ENCODE measurements at places on chromosomes 7 and 10.

- DNase-seq, result no peak
Measured at GRCh38 chr7:19284596-19285300, 139.5 kb upstream of the FERD3L start.

- DNase-seq, result no peak
Measured at GRCh38 chr7:17466216-17466615, 167.8 kb downstream of the AHR start.

DNA sequence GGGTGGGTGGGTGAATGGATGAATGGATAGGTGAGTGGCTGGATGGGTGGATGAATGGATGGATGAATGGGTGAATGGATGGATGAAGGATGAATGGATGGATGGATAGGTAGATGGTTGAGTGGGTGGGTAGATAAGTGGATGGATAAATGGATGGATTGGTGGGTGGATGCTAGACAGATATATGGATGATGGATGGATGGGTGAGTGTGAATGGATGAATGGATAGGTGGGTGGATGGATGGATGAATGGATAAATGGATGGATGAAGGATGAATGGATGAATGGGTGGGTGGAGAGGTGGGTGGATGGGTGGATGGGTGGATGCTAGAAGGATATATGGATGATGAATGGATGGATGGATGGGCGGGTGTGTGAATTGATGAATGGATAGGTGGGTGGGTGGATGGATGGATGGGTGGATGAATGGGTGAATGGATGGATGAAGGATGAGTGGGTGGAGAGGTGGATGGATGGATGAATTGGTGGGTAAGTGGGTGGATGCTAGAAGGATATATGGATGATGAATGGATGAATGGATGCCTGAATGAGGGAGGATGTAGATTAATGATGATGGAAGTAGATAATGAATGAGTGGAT, 20.4 kb downstream of the ELFN1 start:
- DNase-seq, result no peak

- no peak for DNase-seq
Measured at GRCh38 chr10:71747551-71748523, 25.5 kb downstream of the VSIR start.

DNA sequence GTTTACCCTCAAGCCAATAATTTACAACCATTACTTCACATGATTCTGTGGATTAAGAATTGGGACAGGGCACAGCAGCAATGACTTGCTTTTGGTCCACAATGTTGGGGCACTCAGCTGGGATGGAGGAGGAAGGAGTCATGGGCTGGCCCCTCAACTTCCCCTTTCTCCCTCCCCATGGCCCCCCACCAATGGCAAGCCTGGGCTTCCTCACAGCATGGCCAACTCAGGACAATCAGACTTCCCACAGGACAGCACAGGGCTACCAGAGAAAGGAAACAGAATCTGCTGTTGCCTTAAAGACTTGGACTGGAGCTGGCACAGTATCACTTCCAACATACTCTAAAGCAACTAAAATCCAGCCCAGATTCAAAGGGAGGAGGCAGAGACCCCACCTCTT, 160.7 kb downstream of the PTPN20 start:
- no peak for DNase-seq

GRCh38 chr7:113799896-113800295, 118.9 kb downstream of the PPP1R3A start:
- DNase-seq, result no peak

GRCh38 chr7:38262545-38262944, 10.9 kb downstream of the TARP start:
- DNase-seq, result no peak

GRCh38 chr10:46037107-46037825, 6.8 kb upstream of the NCOA4 start:
- no peak for DNase-seq

GRCh38 chr10:111151595-111152307, 74.9 kb downstream of the ADRA2A start:
- no peak for DNase-seq

- DNase-seq, result no peak
Measured at GRCh38 chr10:17655567-17656146, 11.7 kb downstream of the STAM start.

- no peak for DNase-seq
Measured at GRCh38 chr10:46070749-46071148, 24.7 kb upstream of the MSMB start.

GRCh38 chr7:143910473-143911248, 8.7 kb upstream of the TCAF1 start:
- DNase-seq, result no peak

- DNase-seq, result no peak
Measured at GRCh38 chr7:116417593-116418345, 81.8 kb upstream of the CAV2 start.

DNA sequence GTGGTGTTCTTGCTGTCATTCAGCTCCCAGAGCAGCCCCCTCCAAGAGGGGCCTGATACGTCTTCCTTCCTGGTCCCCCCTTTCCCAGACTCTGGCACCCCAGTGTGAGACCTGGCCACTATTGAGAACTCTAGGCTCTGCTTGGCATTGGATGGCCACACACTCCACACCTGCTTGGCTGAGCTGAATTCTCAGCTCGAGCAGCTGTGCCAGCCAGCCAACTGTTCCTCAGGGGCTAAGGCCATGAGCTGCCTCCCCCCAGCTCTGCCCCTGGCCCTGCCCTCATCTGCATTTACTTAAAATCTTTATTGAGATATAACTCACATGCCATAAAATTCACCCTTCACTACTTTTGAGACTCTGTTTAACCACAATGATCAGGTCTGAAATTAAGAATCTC, 6.7 kb downstream of the TLL2 start:
- no peak for DNase-seq

DNA sequence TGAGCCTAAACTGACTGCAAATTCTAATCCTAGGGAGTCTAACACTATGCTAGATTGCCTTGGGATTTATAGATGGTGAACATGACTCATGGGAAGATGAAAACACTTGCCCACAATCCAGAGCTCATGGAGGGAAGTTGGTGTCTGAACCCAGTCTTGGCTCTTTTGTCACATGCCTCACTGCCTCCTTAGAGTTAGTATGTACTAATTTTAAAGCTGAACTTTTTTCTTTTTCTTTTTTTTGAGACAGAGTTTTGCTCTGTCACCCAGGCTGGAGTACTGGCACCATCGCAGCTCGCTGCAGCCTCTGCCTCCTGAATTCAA, 14.4 kb downstream of the MRPL32 start:
- no peak for DNase-seq

DNA sequence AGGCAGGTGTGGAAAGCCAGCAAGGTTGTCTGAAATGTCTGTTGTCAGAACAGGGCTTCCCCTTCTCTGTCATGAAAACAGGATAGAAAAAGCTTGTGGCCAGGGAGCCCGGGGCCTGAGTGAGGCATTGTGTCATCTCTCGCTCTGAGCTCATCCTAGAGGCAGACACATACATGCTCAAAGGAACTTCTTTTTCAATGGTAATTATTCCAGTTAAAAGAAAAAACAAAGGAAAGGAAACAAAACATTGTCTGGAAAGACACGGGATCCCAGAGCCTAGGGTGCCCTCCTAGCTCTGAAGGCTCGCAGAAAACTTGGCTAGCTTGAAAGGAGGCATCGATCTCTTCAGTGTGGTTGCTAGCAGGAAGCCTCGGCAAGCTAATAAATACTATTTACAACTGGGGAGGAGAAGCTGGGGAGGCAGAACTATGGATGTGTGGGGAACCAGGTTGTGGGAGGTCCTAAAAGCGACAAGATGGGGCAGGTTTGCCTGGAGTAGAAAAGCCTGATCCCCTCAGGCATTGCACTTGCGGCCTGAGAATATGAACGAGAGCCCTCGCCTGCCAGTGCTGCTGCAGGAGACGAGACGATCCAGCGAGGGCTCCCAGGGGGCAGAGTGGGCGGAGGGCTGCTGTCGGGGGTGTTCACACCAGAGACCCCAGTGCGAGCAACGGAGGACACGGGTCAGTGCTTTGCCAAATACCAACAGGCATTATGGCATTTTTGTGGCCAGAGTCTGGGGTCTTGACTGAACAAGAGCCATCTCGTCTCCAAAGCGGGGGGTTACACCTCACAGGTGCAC, 32.8 kb upstream of the DGKI start:
- no peak for DNase-seq

- no peak for DNase-seq
Measured at GRCh38 chr7:156950381-156950858, 908 bp downstream of the NOM1 start.

- DNase-seq, result no peak
Measured at GRCh38 chr10:133229265-133230043, 563 bp upstream of the UTF1 start.

DNA sequence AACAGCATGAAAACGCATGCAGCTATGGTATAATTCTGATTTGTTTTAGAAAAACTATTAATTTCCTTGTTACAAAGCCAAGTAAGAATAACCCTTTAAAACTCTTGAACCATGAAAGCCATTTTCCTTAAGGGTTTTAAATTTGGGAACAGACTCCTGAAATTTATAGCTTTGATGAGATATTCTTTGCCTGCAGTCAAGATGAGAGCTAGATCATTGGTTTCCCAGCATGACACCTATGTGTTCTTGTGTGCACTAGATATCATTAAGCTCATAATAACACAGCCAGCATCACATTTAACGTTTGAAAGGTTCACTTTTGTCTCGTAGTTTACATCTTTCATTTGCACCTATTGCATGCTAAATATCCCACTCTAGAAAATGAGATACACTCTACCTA, 202.2 kb downstream of the PHF14 start:
- no peak for DNase-seq

GRCh38 chr7:106031300-106032035, 68.4 kb downstream of the CDHR3 start:
- DNase-seq, result no peak

DNA sequence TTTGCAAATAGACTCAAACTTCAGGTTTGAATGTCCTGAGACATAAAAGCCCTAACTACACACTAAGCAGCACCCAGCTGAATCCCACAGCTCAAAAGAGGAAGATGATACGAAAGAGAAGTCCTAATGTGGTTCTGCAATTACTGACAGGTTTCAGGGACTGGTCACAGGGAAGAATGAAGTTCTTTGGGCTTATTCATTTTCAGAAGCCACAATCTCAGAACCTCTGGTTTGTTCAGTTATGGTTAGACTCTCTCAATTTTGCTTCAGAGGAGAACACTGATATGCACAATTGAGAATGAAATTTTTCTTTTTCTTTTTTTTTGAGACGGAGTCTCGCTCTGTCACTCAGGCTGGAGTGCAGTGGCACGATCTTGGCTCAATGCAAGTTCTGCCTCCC, 94.6 kb upstream of the FAM180A start:
- peak; percentile 11 for DNase-seq

GRCh38 chr10:80152820-80153219, 20.3 kb downstream of the PLAC9 start:
- no peak for DNase-seq

- no peak for DNase-seq
Measured at GRCh38 chr10:91104193-91105041, 116.0 kb upstream of the PCGF5 start.

DNA sequence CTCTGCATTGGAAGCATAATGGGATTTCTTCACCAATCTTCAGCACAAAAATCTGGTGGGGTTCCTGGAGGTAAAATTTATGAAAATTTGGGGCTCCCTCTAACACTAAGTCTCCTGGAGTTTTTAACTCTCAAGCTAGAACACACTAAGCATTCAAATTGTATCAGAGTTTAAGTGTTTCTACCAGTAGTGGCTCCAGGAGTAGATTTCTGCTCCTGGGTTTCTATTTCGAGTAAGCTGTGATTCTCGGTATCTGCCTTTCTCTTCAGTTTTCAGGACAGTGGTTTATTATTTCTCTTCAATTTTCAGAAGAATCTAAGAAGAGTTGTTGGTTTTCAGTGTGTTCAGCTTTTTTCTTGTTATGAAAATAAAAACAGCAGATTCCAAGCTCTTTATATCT, 566.4 kb upstream of the KCND2 start:
- no peak for DNase-seq

- peak; percentile 84 for DNase-seq
Measured at GRCh38 chr7:74449809-74450397, 3.8 kb upstream of the GTF2IRD1 start.

DNA sequence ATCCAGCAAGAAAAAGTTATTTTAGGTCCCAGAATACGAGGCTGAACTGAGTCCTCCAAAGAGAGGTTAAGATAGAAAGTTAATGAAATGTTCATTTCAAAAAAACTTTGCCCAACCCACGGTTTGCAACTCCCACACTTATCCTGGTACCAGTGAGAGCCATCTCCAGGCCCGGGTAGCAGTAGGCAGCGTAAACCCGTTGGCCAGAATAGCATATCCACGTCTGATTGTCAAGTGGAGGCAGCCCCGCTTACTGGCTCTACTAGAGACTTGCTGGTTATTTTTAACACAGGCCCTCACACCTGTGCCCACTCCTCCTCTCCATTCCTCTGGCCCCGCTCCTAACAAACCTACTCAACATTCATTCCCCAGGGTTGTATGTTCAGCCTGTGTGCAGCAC, 109.7 kb downstream of the HIP1 start:
- no peak for DNase-seq

GRCh38 chr7:73851410-73852338, 9.3 kb upstream of the TMEM270 start:
- peak; percentile 52 for DNase-seq

DNA sequence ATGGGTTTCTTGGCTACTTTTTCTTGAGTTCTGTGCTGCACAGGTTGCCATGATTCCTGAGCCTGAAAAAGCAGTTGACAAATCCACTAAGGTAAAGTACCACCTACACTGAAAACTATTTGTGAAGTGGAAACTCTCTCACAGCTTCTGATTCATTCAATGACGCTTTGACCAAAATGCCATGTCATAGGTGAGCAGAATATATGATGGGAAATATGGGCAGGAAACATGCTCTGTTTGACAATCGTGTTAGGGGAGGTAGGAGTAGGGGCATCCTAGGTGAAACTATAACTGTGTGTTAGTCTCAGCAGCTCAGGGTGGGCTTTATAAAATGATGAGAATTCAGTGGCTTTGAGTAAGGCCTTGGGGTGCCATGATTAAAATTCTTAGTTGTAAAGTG, 69.6 kb upstream of the ELMO1 start:
- DNase-seq, result no peak

DNA sequence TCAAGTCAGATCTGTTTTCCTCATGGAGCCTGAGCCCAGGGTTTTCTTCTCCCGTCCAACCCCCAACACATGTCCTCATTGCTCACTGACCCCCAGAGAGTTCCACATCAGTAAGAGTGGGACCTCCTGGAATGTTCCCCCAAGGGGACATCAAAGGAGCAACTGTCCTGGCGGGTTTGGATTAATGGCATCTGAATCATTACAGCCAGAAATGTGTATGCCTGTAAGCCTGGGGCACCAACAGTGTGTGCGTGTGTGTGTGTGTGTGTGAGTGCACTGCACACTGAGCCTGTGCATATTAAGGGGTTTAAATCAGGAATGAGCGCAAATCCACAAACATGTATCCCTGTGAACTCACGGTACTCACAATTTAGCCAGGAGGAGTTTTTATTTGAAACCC, 222.3 kb downstream of the PLXNA4 start:
- DNase-seq, result no peak

DNA sequence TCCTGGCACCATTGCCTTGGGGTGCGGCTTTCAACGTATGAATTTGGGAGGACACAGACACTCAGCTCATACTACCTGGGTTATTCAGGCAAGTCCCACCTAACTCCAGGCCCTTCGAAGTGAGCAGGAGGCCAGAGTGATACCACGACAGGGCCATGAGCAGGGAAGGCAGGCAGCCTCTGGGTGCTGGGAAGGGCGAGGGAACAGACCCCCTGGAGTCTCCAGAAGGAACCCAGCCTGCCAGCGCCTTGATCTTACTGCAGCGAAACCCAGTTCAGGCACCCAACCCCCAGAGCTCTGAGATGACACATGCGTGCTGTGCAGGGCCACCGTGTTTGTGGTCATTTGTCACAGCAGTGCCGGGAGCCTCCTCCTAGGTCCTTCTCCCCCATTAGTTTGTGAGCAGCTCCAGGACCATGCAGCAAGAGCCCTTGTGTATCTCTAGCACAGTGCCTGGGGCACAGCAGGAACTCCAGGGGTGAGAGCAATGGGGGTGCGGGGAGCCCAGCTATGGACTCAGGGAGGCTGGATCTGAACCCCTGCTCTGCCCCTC, 7.7 kb upstream of the INSIG1 start:
- DNase-seq, result no peak
